ENCODE measurements at places on chromosomes 6 and 20.

GRCh38 chr6:21970569-21971300 lies 326.1 kb downstream of the PRL start:
- DNase-seq = no peak

GRCh38 chr20:7971536-7972280 lies 31.4 kb upstream of the HAO1 start:
- no peak for DNase-seq

GRCh38 chr6:51203504-51203903 lies 384.8 kb downstream of the TFAP2B start:
- no peak for DNase-seq

DNA sequence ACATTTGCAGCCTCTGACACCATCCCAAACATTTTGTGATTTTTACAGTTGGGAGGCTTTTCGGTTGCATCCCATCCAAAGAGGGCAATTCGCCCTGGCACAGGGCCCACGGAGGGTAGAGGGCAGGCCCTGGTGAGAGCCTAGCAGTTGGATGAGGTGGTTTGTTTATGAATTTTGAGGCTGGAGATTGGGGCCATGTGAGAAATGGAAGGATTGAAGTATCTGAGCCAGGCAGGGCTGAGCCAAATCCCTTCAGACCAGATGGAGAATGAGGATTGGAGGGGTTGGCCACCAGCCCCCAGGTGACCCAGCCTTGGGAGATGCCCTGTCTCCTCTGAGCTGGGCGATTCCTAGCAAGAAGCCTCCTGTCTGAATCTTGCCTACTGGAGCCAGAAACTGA lies 52.6 kb upstream of the CCDC167 start:
- no peak for DNase-seq

- DNase-seq = no peak
Measured at GRCh38 chr20:3787324-3788014, 929 bp upstream of the CENPB start.

- no peak for DNase-seq
Measured at GRCh38 chr6:90222724-90223198, 73.9 kb downstream of the BACH2 start.

DNA sequence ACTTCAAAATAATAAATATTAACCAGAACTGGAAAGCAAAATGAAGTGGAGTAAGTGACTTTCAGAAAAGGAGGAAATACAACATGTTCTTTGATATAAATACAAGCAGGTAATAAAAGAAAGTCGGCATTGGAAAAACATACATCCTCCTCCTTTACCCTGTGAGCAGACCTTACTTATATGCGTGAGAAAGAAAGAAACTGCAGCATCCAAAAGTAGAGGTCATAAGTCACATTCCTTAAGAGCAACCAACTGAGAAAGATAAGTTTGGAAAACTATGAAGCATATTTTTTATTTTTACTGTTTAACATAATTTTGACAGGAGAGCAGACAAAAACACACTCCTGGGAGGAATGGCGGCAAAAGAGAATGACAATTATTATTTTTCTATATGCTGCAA lies 155.5 kb downstream of the HACE1 start:
- DNase-seq = no peak

DNA sequence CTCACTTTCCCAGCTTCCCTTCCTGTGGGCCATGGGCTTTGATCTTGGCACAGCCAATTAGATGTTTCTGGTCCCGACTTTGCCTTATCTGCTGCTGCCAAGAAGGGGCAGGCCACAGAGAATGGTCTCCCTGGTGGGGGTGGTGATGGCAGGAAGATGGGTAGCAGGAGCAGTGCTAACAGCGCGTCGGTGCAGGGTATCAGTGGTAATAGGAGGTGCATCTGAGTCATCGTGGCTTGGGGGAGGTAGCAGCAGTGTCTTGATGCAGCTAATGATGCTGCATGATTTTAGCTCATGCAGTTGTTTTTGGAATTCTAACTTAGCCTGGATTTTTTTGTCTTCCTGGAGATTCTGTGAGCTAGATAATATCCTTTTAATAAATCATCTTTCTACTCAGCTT lies 18.9 kb upstream of the MAS1 start:
- no peak for DNase-seq

GRCh38 chr6:12119085-12119588 lies 107.0 kb downstream of the HIVEP1 start:
- peak; percentile 40 for DNase-seq
